ENCODE measurements at places on chromosomes 12 and 14.

GRCh38 chr12:85983601-85984000 lies 109.5 kb downstream of the NTS start:
- DNase-seq, result no peak

DNA sequence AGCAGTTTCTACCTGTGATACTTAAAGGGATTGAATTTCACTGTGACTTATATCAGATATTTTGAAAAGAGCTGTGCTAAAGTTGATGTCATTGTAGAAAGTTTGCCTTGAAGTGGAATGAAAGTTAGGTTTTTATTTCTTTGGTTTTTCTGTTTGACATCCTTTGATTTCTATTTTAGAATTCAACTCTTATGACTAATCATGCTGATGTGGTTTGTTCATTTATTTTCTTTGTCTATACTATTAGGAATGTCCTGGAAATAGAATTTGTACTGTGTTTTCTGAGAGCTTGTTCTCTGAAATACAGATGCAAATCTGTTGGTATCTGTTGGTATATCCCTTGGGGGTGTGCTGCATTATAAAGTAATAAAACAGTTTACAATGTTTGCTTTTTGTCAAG lies 3.3 kb downstream of the CNOT2 start:
- DNase-seq, result no peak

GRCh38 chr12:52815676-52816588 lies 2.0 kb upstream of the KRT4 start:
- DNase-seq, result no peak

- DNase-seq, result no peak
Observed at GRCh38 chr12:106174876-106175275, 36.1 kb upstream of the NUAK1 start.

DNA sequence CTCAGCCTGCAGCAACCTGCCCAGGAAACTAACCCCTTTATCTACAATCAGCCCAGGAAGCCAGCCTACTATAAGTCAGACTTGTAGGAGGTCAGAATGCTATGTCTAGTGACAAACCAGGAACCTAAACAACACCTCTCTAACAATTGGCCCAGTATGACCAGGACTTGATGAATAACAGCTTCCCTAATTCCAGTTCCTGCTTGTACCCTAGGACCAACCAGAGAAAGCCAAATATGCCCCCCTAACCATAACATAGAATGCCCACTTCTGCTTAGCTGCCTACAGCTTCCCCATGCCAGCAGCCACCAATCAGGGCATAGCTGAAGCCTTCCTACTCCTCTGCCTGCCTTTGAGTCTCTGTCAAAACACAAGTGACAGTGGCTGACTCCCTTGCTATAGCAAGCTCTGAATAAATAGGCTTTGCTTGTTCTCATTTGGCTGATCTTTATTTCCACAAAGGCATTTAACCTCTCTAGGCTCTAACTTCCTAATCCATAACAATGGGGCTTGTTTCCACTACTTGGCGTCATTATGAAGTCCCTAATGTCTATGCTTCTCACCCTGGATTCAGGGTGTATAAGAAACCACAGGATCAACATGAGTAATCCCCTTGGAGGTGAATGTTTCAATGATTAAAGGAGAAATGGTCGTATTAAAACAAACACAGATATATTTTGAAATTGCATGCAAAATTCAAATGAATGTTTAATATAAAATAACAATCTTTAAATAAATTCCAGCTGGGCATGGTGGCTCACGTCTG lies 220.2 kb downstream of the ANO6 start:
- no peak for DNase-seq

GRCh38 chr14:93564918-93565317 lies 134.2 kb downstream of the UNC79 start:
- DNase-seq, result no peak

- DNase-seq, result no peak
Observed at GRCh38 chr12:1918081-1918883, at the start of gene CACNA2D4. CACNA2D4 (minus strand) TSS chr12:1918652; CDS start chr12:1918473, 179 bp downstream.

GRCh38 chr12:79615596-79616560 lies 74.9 kb downstream of the PAWR start:
- no peak for DNase-seq

GRCh38 chr14:39396448-39396847 lies 35.8 kb downstream of the FBXO33 start:
- no peak for DNase-seq

Data from activated CD4-positive, alpha-beta T cell treated with anti-CD3 and anti-CD28 coated beads, Interleukin-2, amount 10 ng/mL, durations not matched to agents 7 days and 5 days (primary cell).